NCI-H748 treated with DMSO at 0.1 percent for 48 hours (cell line): ENCODE measurements at places on chromosomes 4 and X.

- DNase-seq: no peak
Observed at GRCh38 chr4:16492872-16493271, 266.6 kb upstream of the TAPT1 start.

DNA sequence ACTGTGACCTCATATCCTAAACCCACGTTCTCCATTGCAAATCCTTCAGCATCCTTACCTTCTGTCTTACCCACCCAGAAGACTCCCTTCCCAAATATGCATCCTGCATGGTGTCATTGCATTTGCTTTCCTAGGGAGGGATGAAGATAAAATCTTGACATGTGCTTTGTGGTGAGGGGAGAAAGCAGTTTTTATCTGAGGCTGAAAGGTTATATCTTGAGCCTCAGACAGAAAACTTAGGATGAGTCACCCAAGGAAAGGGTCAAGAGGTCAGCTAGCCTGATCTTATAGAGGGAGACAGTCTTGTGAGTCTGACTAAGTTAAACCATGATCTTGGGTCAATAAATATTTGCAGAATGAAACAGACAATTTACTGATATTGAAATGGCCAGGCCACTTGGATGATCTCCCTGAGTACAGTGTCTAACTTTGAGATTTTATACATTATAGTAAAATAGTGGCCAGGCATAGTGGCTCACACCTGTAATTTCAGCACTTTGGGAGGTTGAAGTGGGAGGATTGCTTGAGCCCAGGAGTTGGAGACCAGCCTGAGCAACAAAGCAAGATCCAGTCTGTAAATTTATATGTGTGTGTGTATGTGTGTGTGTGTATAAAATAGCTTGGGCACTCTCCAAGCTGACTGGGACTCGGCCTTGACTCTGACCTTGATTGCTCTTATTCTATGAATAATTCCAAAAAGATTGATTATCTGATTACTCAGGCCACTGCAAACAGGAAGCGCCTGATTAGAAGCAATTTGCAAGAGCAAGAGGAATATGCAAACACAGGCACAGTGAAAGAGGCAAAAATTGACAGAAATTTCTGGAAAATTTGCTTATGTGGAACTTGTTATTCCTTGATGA is 15.4 kb upstream of the FAM9C start:
- no peak for DNase-seq

GRCh38 chr4:105189855-105190650 is 43.4 kb downstream of the TET2 start:
- DNase-seq: no peak

DNA sequence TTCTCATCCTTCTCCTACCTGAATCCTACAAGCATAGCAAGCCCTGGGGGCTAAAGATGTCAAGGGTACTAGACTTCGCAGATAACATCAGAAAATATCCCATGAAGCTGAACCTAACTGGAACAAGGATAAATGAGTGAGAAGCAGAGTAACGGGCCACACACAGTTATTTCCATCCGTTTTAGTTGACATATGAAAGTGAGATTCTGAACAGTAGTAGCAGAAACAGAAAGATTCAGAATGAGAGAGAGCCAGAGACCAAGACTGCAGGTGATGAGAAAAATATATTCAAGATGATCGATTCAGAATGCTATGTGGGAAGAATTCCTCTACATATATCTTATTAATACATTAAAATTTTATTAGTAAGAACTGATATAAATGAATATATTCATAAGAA is 165.1 kb downstream of the TSPAN5 start:
- no peak for DNase-seq

DNA sequence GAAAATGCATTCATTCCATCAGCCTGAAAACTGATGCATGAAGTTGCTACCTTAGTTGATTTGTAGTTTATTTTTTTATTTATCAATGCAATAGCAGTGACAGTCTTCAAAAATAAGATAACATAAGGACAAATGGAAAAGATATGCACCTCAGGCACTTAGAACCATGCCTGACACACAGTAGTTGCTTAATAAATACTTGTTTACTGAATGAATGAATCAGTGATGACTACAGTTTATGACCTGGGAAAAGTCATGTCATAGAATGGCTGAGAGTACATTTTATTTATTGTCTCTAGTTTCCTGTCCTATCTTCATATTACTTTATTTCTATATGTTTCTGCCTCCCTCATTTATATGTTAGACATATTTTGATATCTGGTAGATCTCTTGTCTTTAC is 171.8 kb downstream of the TLL1 start:
- DNase-seq: no peak

DNA sequence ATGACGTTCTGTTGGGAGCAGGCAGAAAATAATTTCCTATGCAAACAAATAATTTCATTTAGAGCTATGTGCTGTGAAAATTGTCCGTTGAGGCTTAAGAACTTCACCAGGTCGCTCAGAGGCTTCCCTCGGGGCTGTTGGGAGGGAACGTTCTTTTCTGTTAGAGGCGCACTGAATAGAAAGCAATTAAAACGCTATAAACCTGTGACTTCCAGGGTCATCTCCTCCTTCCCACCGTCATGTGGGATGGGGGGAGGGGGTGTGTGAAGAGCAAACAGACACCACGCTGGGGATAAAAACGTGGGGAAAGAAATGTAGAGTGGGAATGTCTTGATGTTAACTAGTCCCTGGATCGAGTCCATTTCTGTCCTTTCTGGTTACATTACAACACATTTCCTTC is 35.2 kb upstream of the ZNF518B start:
- DNase-seq: peak; percentile 55

GRCh38 chrX:148133105-148133725 is 152.1 kb downstream of the FMR1NB start:
- peak; percentile 5 for DNase-seq

DNA sequence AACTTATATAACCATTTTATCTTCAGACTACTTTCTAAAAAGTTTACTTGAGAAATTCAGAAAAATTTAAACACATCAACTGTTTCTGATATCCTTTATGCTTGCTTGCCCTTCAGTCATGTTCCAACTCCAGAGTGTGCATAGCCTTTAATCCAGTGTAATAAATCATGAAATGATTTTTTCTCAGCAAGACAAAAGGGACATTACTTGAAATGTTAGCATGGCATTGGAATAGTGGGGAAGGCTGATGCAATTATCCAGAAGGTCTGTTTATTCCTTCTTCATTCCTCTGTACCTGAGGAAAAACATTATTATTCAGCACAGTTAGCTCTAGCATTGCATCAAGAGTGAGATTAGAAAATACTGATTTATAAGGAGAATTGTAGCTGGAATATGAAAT is 209.9 kb downstream of the SLC7A11 start:
- no peak for DNase-seq

GRCh38 chr4:113692809-113693411 is 68.6 kb downstream of the CAMK2D start:
- DNase-seq: no peak

GRCh38 chr4:47598320-47598719 is 113.2 kb downstream of the ATP10D start:
- DNase-seq: no peak

- DNase-seq: peak; percentile 85
Observed at GRCh38 chr4:101198682-101199339, 148.5 kb downstream of the PPP3CA start.

GRCh38 chrX:41802958-41803357 is 79.0 kb downstream of the GPR82 start:
- DNase-seq: no peak

- DNase-seq: no peak
Observed at GRCh38 chrX:110050901-110051300, 48.0 kb downstream of the TMEM164 start.

DNA sequence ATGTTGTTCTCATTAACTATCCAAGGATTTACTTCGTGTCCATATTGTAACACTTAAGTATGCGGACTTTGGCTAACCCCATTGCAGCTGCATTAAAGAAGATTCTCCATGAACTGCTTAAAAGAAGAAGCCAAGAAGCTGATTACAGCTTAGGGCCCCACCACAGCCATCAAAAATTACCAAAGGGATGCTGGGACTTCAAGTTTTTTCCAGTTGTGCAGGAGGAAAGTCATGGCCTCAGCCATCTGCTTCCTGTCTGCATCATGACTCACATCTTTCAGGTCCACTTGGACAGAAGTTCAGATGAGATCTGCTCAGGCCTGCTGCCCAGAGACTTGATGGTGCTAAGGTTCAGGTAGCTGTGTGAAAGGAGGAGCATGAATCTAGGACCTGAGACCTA is 38.8 kb upstream of the CAPN6 start:
- no peak for DNase-seq

GRCh38 chrX:28847423-28847822 is 260.2 kb downstream of the IL1RAPL1 start:
- DNase-seq: no peak

DNA sequence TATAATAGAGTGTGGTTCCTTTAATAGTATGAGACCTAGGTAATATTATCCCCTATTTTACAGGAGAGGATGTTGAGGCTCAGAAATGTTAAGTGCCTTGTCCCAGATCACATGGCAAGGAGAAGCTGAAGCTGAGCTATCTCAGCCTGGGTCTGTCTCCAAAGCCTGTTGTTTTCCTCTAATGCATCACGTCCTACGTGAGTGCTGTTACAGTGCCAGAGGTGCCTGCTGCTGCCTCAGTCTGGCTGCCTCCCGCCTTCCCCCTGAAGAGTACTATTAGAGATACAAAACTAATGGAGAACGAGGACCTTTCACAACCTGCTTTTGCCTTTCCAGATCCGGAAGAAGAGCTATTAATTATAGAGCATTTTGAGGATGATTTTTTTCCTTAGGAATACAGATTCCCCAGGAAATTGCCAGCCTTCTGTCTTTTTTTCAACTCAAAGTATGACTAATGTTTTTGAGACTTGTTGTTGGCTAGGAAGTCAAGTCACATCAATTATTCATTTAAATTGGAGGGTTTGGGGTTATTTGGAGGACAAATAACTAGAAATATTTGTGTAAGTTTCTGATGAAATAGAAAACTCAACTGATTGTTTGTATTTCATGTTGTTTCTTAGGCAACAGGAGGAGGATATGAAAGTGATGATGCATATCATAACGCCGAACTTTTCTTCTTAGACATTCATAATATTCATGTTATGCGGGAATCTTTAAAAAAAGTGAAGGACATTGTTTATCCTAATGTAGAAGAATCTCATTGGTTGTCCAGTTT is 43.9 kb upstream of the MTMR1 start:
- DNase-seq: no peak

DNA sequence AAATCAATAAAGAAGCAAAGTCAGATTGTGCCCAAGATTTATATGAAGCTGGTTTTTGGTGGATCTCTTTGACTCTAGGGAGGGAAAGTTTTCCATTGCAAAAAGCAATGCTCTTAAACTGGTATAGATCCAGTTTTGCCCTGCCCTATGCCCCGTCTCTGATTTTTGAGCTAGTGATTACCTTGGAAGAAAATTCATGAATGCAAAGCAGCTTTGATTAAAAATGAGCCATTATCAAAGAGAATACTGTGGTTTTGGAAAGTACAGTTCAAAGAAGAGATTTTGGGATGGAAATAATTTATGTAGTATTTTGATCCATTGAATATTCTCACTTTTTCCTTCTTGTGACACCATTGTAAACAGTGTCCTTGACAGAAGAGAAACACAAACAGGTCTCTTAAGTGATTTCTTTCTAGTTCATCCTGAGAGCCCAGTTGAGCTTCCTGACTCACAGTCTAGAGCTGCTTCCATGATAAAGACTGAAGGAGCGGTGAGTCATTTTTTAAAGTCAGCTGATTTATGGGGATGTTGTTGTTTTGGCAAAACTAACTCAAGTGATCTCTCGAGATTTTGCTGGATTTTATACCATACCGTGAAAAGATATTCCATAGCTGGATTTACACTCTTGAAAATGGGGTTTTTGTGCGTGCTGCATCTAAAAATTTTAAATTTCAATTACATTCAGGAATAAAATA is 76.7 kb downstream of the AFF1 start:
- no peak for DNase-seq

DNA sequence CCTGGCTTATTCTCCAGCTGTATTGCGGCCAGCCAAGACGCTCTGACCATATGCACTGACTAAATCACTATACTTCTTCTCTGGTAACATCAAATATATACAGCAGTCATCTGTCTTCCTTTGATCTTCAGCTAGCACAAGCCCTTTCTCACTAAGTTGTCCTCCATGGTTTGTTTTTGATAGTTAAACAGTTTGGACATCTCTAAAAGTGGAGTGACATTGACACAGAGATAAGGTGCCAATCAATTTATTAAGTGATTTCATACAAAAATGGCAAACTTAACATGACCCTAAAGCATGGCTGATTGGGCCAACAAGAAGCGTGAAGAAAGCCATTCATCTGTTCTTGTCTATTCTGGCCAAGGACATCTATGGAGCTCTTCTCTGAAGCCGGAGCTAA is 334.9 kb downstream of the NKX6-1 start:
- DNase-seq: no peak

DNA sequence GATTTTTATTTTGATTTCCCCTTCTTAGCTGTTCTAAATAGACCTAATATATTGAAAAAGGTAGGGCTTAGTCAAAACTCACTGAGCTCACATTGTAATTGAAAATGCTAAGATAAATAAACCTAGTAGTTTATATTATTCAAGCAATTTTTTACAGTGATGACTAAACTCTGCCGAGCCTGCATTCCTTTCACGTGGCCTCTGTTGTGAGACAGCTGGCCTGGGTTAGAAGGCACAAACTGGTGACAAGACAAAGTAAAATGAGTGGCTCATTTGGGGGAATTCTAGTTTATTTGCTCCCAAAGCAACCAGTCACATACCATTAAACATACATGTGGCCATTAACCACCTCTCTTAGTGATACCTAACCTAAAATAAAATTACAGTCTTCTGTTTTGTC is 169.4 kb upstream of the TEX13C start:
- no peak for DNase-seq
